Suprapubic skin (tissue), 4 donors: ENCODE measurements at places on chromosomes 3 and 15. TPM values are rescaled to one million over a fixed set of nuclear protein-coding genes. Genes with fewer than 3 reads are reported as not detected.

The DGKG gene
- 0.79 TPM for total RNA-seq

The IL20RB gene
- total RNA-seq: 271 TPM

The TMC3 gene
- total RNA-seq: 0.16 TPM

GRCh38 chr3:105145511-105145910 is 221.2 kb upstream of the ALCAM start:
- H3K4me3 ChIP-seq: no peak overlapping the region
- H3K4me1 ChIP-seq: no peaks in the 10 kb centered on the region
- H3K27ac ChIP-seq: no peak overlapping the region
- no peaks in the 10 kb centered on the region for H3K36me3 ChIP-seq
- no peaks in the 10 kb centered on the region for H3K27me3 ChIP-seq
- DNase-seq: no peak

- H3K36me3 ChIP-seq: no peaks in the 10 kb centered on the region
- H3K4me3 ChIP-seq: no peak overlapping the region
- DNase-seq: no peak
- H3K27ac ChIP-seq: no peak overlapping the region
These were observed 557.2 kb upstream of the TBL1XR1 start for GRCh38 chr3:177754508-177754921.

DNA sequence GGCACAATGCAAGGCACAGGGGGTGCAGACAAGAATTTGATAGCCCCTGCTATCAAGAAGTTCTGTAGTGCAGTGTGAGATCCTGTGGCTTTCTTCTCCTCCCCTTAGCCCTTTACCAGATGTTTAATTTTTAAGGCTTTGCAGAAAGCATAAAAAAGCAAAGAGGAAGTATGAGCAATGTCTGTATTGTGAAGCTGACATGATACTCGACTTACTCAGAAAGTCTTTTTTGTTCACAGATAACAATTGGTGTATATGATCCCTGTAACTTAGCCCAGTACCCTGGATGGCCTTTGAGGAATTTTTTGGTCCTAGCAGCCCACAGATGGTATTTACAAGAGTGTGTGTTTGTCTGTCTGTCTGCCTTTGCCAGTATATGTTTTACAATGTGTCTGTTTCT is 58.9 kb downstream of the ATG7 start:
- H3K36me3 ChIP-seq: peaks cover 45% of the 10 kb centered on the region
- no peaks in the 10 kb centered on the region for H3K4me1 ChIP-seq
- H3K27me3 ChIP-seq: no peaks in the 10 kb centered on the region
- no peak overlapping the region for H3K27ac ChIP-seq
- no peak for DNase-seq

The WDR93 gene
- total RNA-seq: not detected

The MLF1 gene
- total RNA-seq: 8.3 TPM
